COR-L47 (cell line): ENCODE measurements at places on chromosomes 16 and 17.

- DNase-seq: peak; percentile 57
These were observed 583 bp upstream of the ZNF747 start for GRCh38 chr16:30535106-30535776.

- no peak for DNase-seq
These were observed 33.5 kb downstream of the TMEM186 start for GRCh38 chr16:8763899-8764298.

GRCh38 chr17:48484850-48485249 is 46.0 kb downstream of the HOXB1 start:
- DNase-seq: no peak

GRCh38 chr17:75642784-75643642 is 9.8 kb downstream of the SMIM5 start:
- DNase-seq: no peak

DNA sequence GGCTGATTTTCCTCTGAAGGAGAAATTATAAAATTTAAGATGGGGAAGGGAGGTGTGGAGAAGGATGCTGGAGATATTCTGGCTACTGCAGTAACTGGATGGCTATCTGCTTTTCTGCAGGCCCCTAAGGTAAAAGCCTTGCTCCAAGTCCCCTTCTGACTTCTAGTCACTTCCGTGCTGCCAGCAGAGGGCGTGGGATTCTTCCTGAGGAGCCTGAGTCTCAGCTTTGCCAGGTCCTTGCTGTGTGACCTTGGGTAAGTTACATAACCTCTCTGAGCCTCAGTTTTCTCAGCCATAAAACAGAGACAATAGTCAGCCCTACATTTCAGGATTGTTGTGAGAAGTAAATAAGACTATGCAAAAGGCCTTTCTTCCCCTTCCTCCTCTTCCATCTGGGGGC is 24.3 kb upstream of the TMEM220 start:
- no peak for DNase-seq

DNA sequence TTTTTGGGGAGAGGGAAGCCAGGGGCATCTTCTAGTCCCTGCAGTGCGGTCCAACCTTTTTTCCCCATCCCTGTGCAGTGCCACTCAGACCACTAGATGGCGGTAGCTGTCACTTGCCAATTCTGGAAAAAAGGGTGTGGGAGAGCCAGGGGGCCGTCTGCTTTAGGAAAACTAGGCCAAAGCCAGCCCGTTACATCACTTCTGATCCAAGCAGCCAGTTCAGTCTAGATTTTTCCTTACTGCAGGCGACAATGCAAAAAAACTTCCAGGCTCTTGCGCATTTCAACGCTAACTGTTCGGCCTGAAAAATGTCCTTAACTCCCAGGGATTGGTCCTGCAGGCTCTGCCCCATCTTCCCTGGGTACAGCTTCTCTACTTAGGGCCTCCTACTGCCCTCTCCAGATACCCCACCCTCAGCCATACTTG is 69.2 kb upstream of the CES5A start:
- DNase-seq: peak; percentile 59

DNA sequence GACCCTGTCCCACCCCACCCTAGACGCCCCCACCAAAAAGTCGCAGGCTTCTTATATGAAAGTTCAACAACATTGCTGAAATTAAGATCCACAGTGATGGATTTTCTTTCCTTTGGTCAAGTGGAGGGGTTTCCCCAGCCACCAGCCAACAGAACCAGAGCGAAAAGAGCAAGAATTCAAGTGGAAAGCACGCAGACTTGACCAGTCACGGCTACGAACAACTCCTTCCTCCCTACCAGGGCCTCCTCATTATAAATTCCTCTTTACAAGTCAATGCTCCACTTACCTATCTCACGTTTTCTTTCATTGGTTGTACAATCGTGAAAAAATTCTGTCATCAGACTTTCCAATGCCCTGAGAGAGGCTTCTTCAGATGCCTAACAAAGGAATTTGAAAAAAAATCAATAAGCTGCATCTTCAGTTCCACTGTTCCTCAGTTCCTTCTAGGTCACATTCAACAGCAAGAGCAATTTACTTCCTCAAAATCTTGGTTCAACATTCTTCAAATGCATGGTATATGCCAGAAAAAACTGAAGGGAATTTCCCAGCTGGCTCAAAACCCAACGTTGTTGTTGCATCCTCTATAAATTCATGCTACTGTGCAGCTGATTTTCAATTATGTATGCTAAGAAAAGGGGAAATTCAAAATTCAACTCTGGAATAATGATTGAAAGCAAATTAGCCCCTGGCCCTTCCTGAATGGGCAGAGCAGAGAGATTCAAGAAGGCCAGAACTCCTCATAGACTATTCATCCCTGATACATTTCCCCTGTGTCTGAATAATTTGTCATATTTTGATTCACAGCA is 30.9 kb downstream of the XPO6 start:
- no peak for DNase-seq

DNA sequence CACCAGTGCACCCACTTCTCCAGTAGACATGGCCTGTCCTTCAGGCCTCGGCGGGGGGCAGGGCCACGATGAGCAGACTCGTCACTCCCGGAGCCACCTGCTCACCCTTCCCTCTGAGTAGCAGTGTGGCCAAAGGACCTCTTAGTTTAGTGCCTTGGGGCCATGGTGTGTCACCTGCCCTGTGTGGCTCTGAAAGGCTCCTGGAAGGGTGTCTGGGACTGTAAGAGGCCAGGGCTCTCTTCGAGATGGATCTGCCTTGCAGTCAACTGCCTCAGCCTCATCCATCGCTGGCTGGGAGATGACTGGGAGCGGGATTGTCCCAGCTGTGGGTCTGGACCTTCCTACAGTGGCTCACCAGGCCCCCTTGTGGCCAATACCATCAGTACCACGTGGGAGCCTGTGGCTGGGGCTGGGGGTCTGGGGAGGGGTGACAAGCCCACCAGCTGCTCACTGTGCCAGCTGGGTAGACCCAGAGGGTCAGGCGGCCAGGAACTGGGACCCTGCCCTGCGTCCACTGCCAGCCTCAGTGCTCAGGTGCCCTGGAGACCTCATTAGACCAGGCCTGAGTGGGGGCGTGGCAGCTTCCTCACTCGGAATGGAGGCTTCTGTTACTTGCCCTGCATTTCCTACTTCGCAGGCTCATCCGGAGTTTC is 133.4 kb downstream of the OR1D5 start:
- no peak for DNase-seq

GRCh38 chr17:5019475-5019956 is 15.7 kb downstream of the SLC52A1 start:
- DNase-seq: no peak

GRCh38 chr16:78985716-78986605 is 614.6 kb downstream of the MAF start:
- no peak for DNase-seq

DNA sequence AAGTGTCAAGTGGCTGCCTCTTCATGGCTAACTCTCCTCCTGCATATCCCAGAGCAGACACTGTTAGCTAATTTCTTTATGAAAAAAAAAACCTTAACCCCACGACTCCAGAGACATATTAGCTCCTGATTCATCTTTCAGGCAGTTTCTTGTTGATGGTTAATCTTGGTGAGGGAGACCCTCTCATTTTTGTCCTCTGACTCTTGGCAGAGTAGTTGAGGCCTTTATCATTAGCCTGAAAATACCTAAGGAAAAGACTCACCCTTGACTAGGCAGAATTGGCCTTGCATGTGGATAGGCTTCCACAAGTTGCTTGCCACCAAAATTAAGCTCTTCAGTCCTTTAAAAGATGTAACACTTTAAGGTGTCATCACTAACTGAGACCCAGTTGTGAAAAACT is 4.0 kb downstream of the CRYBA1 start:
- no peak for DNase-seq

DNA sequence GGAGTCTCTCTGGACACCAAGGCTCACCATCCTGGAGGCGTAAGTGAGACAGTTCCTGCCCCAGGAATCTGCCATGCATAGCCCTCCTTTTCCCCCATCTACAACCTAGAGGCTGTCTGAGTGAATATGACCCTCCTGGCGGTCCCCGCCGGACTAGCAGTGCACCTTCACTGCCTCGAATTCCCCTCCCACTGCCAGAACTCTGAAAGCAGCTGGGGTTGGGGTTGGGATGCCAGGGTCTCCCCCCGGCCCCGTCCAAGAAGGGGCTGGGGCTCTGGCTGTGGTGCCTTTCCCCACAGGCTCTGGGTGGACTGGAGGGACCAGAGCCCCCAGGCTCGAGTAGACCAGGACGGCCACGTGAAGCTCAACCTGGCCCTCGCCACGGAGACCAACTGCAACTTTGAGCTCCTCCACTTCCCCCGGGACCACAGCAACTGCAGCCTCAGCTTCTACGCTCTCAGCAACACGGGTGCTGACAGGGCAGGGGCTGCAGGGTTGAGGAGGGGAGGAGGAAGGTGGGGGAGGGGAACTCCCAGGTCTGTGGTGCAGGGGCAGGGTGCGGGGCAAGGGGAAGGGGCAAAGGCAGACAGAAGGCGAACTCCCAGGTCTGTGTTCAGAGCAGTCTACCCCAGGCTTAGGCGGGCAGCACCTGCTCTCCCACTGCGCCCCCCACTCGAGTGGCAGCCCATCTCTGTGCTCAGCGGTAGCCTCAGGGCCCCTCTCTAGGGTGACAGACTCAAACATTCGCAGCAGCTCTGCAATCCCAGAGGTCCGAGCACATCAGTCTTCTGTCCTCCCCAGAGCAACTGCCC is 1.2 kb downstream of the ZACN start:
- no peak for DNase-seq

DNA sequence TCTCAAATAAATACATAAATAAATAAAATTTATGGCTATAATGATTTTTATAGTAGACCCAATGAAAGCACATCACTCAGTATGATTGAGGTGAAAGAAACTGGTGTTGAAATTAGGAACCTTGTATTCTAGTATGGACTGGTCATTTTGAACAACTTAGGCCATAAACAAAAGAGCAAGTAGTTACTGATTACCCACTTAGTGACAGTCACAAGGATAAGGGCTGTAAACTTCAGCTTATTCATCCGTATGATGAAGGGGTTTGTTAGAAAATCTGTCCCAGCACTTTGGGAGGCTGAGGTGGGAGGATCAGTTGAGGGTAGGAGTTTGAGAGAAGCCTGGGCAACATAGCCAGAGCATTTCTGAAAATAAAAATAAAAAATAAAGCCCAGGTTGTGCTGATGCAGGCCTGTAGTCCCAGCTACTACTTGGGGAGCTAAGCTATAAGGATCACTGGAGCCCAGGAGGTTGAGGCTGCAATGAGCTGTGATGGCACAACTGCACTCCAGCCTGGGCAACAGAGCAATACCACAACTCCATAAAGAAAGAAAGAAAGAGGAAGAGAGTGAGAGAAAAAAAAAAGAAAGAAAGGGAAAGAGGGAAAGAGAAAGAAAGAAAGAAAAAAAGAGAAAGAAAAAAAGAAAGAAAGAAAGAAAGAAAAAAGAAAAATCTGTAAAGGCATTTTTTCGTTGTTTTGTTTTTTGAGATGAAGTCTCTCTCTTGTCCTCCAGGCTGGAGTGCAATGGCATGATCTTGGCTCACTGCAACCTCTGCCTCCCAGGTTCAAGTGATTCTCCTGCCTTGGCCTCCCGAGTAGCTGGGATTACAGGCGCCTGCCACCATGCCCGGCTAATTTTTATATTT is 4.2 kb upstream of the SPAG9 start:
- DNase-seq: no peak

DNA sequence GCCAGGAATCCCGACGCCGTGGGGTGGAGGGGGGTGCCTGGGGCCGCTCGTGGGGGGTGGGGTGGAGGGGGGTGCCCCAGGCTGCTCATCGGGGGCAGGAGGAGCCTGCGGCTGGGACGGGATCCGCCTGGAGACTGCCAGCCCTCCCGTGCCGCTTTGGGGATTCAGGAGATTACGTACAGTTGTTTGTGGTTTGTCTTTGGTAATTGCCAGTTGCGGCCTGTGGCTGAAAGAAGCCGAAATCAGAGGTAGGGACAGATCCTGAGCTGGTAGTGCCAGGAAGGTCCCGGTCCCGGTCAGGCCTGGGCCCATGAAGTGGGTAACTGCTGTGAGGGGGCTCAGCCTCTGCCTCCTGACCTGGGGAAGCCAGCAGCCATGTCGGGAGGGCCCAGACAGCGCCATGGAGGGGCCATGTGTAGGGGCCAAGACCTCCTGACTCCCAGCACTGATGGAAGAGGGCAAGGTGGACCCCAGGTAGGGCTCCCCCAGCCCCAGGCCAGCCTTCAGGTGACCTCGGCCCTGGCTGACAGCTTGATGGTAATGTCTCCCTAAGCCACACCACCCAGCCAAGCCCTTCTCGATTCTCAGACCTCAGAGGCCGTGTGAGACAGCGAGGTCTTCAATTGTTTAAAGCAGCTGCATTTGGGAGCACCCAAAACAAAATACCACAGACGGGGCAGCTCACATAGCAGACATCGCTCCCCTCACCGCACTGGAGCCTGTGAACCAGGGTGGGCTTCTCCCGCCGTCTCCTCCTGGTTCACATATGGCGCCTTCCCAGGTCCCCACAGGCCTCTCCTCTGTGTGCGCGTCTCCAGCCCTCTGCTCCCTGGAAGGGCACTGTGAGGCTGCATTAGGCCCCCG is 34.9 kb upstream of the SSTR5 start:
- DNase-seq: no peak

DNA sequence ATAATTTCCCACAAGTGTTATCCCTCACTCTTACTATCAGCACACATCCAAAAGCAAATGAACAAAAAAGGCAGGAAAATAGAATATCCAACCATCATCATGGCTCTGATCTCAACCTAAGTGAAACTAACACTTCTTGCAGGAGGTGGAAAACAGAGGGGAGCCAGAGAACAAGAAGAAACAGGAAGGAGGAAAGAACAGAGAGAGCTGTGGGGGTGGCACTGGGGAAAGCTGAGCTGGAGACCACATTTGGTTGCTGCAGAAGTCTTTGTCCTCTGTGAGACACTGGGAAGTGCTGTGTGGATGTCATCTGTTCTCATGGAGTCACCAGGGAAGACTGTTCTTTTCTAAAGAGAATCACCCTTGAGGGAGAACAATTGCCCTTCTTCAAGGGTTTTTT is 34.7 kb downstream of the GRB7 start:
- no peak for DNase-seq
